Amygdala (tissue), 56 donors: ENCODE measurements at places on chromosomes 7 and 10.

GRCh38 chr10:24901686-24902399 lies 50.6 kb downstream of the PRTFDC1 start:
- DNase-seq = peak; percentile 12

- no peak for DNase-seq
Measured at GRCh38 chr7:7426676-7427075, 109.0 kb downstream of the COL28A1 start.

GRCh38 chr7:80153446-80153845 lies 18.8 kb downstream of the GNAI1 start:
- DNase-seq = no peak

DNA sequence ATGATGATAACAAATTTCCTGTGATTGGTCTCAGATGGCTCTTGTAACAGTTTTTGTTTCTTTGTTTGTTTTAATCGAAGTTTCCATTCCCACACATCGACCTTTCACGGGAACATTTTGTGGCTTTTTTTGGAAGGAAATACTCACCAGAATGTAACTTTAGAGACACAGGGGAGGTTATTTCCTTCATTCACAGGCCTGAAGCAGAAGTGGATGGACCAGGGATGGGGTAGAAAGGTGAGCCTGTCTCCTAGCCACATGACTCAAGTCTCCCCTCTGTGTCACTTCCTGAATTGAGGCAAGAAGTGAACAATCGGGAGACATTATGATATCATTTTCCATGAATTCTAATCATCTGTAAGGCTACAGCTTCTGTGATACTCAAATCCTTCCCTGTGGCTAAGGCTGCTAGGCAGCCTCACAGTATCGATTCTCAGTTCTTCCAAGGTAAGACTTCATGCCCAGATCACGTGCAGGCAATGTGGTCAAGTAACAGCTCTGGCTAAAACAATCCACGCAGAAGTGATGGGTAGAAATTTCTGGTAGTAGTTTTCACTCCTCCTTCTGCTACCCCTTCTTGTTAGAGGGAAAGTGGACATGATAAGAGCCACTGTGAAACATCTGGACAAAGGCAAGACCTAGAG lies 203.9 kb upstream of the NEBL start:
- DNase-seq = no peak

DNA sequence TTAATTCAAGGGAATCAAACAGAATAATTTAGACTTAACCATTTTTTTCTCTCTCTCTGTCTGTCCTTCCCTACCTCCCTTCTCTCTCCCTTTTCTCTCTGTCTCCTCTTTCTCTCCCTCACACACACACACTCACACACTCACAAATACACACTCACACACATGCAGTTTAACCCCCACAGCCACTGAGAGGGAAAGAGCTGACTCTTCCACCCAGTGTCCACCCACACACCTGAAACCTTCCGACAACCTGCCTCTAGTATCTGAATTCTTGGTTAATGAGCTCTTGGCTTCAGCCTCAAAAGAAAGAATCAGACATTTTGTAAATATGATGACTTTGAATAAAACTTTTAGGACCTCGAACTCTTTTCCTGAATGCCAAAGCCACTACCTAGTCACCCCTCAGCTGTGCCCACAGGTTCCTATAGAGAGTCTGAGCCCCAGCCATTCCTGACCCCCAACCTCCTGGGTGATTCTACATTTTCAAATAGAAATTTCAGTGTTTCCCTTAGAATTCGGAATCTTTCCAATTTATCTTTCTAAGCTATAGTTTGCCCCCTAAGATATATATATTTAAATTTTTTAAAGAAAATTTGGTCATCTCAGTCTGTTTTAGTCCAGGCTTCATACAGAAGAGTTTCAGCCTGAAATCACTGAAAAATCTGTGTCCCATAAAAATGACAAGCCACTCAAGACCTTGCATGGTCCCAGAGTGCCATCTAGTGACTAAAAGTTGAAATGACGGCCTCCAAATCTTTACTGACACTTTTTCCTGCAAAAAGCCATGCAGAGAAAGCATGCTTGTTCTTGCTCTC lies 202.8 kb downstream of the IPMK start:
- no peak for DNase-seq

DNA sequence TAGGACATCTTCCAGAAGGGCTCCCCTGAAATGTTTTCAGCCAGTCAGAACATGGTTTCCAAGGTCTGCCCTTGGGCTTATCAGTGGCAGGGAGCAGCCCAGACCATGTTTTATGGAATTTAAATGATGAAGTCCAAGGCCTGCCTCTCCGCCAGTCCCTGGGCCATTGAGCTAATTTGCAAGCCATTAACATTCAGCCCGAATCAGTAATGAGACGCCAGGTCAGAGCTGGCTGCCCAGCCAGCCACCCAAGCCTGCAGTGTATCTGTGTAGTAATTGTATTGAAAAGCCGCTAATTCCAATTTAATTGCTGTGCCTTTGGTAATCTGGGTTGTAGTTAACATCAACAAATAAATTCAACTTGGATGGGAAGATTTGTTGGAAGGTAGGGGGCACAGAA lies 131.4 kb downstream of the PAXIP1 start:
- peak; percentile 22 for DNase-seq

- no peak for DNase-seq
Measured at GRCh38 chr10:116627386-116627933, 6.7 kb downstream of the PNLIPRP2 start.

- DNase-seq = no peak
Measured at GRCh38 chr10:133271521-133272300, 5.0 kb downstream of the ADAM8 start.

DNA sequence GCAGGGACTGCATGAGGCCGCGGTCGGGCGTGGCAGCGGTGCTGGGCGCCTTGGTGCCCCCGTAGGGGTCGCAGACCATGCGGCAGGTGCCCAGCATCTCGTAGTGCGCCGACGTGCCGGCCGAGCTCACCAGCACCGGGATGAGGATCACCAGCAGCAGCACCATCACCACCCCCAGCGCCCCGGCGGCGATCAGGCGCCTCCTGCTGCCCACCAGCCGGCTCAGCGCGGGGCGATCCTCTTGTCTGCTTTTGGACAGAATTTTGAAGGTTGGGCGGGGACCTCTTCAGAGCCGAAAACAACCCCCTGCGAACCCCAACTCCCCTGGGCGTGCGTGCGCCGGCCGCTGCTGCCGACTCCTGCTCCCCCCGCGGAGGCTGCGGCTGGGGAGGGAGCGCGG lies 779 bp downstream of the C1QL3 start:
- no peak for DNase-seq
